Tibial nerve (tissue), 4 donors: ENCODE measurements at places on chromosomes 12 and 14. TPM values are rescaled to one million over a fixed set of nuclear protein-coding genes. Genes with fewer than 3 reads are reported as not detected.
A peak's percentile ranks its signal among the peaks of the same experiment; 100 is the strongest.

DNA sequence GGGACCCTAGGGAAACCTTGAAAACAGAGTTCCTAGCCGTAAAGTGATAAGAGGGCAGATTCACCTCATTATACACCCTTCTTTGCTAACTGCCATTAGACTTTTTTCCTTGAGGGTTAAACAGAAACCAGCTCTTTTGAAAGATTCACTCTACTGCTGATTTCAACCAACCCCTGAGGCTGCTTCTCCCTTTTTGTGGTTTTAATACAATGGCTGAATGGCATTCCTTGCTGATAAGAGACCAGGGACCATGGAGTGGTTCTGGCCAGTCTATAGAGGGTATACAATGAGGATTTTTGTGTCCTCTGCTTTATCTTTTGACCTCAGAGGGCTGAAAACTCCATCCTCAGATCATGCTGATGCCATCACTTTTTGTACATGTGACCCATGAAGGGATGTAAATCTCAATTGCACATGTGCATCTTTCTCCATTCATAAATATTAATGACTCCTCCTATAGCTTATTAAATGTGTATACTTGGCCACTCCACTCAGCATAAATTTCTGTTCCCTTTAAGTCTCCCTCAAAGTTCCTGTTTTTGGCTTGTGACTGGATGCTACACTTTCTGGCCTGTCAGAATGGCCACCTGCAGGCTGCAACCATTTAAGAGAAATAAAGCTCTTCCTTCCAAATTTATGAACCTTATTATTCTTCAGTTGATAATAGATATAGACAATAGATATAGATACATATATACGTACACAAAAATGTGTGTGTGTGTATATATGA lies 233.8 kb upstream of the SEL1L start:
- DNase-seq = no peak

The WSCD2 gene
- total RNA-seq = 4.2 TPM

GRCh38 chr14:24941719-24942118 lies 108.2 kb downstream of the STXBP6 start:
- no peak for DNase-seq

DNA sequence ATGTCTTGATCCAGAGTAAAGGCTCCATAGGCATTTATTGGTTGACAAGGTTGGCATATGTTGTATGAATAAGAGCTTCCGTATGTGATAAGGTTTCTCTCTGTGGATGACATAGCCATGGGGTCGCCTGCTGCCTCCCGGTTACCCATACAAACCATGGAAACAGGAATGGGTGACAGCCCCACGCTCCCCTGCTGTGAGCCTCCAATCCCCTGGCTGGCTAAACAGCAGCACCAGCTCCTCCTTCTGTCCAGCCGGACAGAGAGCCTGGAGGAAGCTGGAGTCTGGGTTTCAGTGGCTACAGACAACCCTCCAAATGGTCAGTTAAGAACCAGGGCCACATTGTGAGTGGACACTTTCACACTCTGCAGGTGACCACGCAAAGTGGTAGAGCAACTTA lies 131.1 kb downstream of the CALM1 start:
- no peak for DNase-seq

DNA sequence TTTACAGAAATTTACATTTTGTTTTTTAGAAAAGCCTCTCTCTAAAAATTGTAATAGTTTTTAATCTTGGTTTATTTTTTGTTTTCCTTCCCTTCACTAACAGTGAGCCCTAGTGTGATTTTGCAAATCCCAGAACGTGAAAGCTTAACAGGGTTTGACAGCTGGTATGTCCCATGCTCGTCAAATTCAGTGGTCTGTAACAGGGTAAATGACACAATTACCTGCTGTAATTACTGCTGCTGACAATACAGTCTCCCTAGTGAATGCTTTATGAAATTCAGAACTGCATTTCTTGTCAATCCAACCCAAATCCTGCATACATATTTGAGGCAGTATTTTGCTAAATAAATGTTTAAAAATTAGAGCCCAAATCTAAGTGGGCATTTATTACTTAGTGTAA lies 249.2 kb downstream of the NELL2 start:
- DNase-seq = no peak

GRCh38 chr12:118259079-118259478 lies 113.6 kb downstream of the TAOK3 start:
- no peak for DNase-seq

The KCNA5 gene
- total RNA-seq = 2.2 TPM

DNA sequence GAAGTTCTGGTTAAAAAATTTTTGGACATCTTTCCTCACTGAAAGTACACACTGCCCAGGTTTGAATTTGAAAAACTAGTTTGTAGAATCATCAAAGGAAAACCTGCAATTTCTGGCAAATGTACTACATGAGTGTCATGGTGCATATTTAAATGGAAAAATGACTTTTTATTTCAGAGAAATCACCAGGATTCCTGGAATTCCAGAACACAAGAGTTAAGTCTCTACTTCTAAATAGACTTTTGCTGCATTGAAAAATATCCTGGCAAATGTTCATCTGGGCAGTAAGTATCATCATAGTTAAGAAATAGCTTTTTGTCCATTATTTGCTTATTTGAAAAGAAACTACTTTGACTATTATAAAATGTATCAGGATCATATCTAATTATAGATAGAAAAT lies 275.1 kb downstream of the PRKD1 start:
- no peak for DNase-seq

The DEGS2 gene
- total RNA-seq = 5.1 TPM

DNA sequence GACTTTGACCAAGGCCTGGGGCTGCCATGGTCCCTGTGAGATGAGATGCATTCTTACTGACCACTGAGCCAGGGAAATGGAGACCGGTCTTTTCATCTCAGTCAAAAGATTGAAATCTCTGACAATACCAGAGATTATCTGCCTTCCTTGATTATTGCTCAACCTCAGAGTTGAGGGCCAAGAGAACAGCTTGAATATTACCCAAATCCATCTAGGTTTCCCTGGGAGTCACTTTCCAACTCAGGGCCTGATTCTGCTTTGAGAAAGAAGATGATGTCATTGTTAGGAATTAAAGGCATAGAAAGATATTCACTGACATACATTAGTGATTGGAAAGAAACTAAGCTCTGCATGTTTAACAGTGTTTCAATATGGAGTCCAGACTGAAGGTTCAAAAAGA lies 515.9 kb upstream of the TBX3 start:
- no peak for DNase-seq

DNA sequence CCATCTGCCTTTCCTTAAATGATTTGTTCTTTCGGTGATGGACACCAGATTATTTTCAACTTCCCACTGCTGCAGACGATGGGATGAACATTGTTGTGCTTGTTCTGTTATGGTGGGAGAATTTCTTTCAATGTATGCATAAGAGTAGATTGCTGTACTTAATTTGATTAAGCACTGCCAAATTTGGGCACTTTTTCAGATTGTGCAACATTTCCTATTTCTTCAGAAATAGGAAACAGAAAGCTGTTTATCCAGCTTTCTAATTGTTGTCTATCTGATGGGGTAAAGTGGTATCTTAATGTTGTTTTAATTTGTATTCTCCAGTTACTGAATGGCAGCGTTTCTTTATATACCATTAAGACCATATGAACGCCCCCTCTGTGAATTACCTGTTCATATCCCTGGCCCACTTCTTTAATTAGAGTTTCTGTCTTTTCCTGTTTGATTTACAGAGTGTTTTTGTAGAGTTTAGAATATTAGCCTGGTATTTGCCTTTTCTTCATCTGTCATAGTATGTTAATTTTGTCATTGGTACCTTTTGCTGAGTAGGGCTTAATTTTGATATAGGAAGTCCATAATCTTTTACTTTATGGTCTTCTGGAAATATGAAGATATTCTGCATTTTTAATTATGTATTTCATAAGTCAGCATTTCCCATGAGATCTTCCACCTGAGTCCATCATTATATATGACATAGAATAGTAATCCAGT lies 59.6 kb downstream of the DIP2B start:
- DNase-seq = no peak

GRCh38 chr14:95402578-95402977 lies 82.9 kb upstream of the CLMN start:
- DNase-seq = no peak

GRCh38 chr12:21657326-21658077 lies at the start of gene LDHB:
Gene LDHB, minus strand, starts transcription at chr12:21657842. Its CDS starts 3,171 bp downstream, at chr12:21654671.
- DNase-seq = peak; percentile 94

- no peak for DNase-seq
Measured at GRCh38 chr12:68100241-68100640, 59.3 kb downstream of the IFNG start.

- DNase-seq = no peak
Measured at GRCh38 chr14:61355892-61356325, 34.5 kb downstream of the PRKCH start.

DNA sequence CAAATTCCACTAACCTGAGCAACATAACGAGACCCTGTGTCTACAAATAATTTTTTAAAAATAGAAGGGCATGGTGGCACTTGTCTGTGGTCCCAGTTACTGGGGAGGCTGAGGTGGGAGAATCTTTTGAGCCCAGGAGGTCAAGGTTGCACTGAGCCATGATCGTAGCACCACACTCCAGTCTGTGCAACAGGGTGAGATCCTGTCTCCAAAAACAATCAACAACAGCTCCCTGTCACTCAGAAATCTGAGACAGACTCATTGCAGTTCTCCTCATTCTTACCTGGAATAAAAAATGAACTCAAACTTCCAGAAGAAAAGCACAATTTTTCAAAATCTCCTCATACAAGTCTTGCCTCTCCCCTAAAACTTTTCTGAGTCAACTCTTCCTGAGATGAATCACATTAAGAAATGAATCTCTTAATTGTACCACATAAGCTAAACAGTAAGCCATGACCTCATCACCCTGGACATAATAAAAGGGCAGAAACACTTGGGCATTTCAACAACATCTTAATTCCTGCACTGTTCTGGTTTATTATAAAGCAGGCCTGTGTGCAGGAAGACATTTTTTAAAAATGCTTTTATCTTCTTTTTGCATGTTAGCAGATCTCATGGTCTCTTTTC lies 214.3 kb upstream of the CDKN3 start:
- no peak for DNase-seq

DNA sequence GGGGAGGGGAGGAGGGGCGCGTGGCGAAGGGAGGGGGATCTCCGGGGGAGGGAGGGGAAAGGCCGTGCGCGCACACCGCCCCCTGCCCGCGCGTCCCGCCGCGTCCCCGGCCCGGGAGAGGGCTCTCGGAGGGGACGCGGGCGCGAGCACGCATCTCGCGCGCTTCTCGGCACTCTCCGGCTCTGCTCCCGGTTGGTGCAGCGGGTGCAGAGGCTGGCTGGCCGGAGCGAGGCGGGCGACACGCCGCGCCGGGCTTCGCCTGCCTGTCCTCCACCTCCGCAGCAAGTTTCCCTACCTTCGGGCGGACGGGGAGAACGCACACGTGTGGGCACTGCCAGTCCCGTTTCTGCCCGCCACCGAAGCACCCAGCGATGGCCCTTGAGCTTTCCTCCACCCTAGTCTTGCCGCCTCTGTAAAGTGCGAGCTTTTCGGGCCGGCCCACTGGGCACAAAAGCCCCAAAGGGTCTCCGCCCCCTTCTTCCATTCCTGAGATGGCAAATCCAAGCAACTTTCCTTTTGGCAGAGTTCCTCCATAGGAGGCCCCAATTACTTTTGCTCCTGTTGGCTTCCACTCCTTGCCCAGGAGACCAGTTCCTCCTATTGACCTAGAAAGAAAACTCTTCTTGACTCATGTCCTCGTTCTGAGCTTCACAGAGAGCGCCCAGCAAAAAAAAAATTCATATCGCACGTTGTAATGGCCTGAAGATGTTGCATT lies 363 bp upstream of the CSAD start:
- no peak for DNase-seq

The EPYC gene
- not detected for total RNA-seq

- DNase-seq = peak; percentile 25
Measured at GRCh38 chr14:101118746-101119591, 215.4 kb upstream of the RTL1 start.

GRCh38 chr12:53659011-53659551 lies 16.8 kb downstream of the ATP5MC2 start:
- DNase-seq = peak; percentile 54

DNA sequence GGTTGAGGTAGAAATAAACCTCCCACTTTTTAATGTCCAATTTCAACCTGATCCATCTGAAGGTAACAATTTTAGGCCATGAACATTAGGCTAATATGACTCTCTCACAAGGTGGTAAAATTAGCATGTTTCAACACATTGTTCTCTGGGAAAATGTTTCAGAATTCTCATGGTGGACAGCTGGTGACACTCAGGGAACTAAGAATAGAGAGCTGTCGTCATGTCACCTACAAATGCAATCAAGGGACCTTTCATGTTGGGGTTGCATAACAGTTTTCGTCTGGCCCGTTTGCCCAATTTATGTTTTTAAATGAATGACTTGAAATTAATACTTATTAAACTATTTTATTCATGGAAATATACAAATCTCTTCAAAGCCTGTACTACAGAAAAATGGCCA lies 180.7 kb upstream of the PRICKLE1 start:
- no peak for DNase-seq

GRCh38 chr12:50749459-50749882 lies 14.4 kb upstream of the ATF1 start:
- no peak for DNase-seq

GRCh38 chr14:33682760-33683159 lies 268.1 kb downstream of the EGLN3 start:
- DNase-seq = peak; percentile 73

DNA sequence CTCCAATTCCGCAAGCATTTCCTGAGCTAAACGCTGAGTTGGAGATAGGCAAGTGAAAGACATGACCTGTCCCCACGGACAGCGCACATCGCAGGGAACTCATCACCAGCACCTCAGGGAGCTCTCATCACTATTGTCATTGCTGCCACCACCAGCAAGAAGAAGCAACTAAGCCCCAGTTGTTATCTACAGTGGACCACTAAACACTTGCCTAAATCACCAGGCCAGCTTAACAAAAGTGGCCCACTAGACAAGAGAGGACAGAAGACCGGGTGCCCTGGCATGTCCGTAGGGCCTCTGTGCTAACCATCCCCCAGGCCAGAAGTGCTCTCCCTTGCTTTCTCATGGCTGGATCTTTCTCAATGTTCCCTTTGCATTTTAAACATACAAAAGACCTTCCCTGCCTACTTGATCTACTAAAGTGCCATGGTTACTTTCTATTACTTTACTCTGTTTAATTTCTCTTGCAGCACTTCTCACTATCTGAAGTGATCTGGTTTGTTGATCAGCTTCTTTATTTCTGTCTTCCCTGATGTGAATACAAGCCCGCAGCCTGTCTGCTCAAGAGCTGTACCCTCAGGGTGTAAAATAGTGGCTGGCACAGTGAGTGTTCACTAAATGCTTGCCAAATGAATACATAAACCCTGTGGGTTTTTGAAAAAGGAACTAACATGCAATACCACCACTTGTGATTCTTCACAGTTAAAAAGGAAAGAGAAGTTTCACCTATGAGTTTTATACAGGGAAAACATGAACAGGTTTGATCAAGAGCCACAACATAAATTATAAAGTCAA lies 60.9 kb upstream of the RFLNA start:
- DNase-seq = no peak

GRCh38 chr12:2486796-2487195 lies 308.0 kb upstream of the FKBP4 start:
- DNase-seq = no peak

GRCh38 chr14:99678198-99678597 lies 5.9 kb upstream of the CYP46A1 start:
- DNase-seq = no peak

The PDE3A gene
- 11.8 TPM for total RNA-seq

The TRHDE gene
- total RNA-seq = 11.1 TPM

The AVPR1A gene
- total RNA-seq = 6.9 TPM

- no peak for DNase-seq
Measured at GRCh38 chr14:93036652-93037345, 78.9 kb downstream of the ITPK1 start.

The CHPT1 gene
- 233 TPM for total RNA-seq
